ENCODE measurements at places on chromosomes 12 and 14.

GRCh38 chr12:104480826-104481440 lies 24.2 kb downstream of the CHST11 start:
- DNase-seq, result no peak

GRCh38 chr14:70114621-70115156 lies 74.1 kb downstream of the SLC8A3 start:
- no peak for DNase-seq

- no peak for DNase-seq
Measured at GRCh38 chr14:58801086-58801485, 163.3 kb downstream of the DACT1 start.

GRCh38 chr12:76919383-76920171 lies 40.8 kb upstream of the CSRP2 start:
- DNase-seq, result no peak

DNA sequence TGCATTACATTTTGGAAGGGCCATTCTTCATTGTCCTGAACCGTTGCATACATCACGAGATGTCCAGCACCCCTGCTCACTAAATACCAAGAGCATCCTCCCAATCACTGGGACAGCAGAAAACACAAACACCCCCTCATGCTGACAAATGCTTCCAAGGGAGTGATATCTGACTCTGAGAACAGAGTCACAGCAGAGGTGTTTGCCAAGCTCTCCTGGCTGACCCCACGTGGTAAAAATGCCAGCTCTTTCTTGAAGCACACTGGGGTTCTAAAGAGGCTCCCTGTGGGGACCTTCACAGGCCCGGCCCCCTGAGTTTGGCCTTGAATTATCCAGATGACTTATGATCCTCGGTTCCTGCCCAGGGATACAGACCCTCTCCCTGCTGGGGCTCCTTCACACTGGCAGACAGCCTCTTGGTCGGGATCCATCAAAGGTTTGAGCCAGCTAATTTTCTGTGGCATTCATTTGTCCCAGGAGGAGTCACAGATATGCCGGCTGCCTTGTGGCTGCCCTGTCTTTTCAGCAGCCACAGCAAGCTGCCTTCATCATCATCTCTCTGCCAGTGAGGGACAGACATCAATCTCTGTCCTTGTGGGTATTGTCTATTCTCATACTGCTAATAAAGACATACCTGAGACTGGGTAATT lies 43.1 kb upstream of the PSMC1 start:
- DNase-seq, result no peak

DNA sequence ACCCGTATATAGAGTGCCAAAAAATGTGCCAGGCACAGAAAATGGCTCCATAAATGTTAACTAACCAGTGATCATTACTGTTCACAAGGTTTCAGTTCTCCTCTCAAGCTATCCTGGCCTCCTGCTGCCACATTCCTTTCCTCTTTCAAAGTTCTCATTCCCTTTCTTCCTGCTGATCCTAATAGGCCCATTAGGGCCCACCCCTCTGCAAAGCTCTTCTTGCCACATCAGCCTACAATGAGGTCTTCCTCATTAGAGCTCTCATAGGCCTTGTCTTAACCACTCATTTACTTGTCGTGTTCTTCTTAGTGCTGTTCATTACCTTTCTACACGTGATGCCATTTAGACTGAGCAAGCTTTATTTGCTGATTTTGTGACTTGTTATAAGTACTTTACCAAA lies 40.5 kb downstream of the RPS29 start:
- DNase-seq, result no peak

GRCh38 chr14:31828946-31829868 lies 247.9 kb upstream of the ARHGAP5 start:
- DNase-seq, result no peak

DNA sequence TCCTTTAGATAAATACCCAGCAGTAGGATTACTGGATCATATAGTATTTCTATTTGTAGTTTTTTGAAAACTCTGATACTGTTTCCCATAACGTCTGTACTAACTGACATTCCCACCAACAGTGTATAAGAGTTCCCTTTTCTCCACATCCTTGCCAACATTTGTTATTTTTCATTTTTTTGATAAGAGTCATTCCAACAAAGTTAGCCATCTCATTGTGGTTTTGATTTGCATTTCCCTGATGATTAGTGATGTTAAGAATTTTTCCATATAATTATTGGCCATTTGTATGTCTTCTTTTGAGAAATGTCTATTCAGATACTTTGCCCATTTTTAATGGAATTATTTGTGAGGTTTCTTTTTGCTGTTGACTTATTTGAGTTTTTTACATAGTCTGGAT lies 486.0 kb downstream of the FLRT2 start:
- DNase-seq, result no peak

GRCh38 chr12:95131589-95132340 lies 58.3 kb upstream of the NR2C1 start:
- DNase-seq, result no peak

DNA sequence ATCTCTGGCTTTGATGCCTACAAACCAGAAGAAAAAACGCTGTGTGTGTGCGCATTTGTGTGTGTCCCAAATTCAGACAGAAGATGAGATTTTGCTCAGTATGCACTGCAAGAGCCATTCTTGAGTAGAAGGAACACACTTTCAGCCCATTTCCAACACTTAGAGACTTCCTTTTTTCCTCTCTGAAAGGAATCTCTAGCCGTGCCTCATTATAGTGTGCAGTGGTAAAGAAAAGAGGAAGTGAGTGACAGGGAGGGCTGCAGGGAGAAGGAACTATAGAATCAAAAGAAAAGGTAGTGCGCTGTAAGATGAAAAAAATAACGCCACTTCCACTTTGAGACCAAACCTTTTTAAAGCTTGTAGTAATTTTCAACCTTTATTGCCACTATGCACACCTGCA lies 1400.9 kb upstream of the FLRT2 start:
- no peak for DNase-seq

DNA sequence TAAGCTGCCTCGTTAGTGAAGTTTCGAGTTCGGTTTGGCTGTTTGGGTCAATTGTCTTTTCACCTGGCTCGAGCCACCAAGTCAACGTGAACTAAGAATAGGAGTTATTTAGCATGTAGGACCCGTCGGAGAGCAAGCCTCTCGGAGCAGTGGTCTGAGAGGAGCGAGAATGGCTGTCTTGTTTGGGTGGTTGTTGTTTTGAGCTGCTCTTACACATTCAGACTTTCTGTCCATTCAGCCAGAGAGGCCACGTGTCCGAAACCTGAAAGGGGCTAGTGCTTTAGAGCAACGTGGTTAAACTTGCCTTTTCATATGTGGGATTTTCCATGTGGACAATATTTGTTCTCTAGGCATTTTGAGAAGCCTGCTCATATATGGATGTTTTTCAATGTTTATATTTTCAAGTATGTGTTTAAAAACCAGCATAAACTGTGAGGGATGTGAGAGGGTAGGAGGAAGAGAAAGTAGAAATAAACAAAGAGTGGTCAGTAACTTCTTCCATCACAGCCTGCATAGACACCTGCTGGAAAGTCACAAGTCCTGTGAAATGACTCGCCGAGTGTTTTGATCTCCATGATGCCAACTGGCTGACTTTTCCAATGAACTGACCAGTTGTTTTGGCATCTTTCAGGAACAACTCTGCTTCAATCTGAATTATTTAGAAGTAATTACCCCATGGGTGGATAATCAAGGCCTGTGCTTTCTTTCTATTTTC lies 221.0 kb downstream of the ASCL1 start:
- DNase-seq, result no peak

- DNase-seq, result no peak
Measured at GRCh38 chr14:72711936-72712335, 182.0 kb downstream of the DPF3 start.

GRCh38 chr14:92863286-92864080 lies 59.5 kb upstream of the CHGA start:
- DNase-seq, result no peak

DNA sequence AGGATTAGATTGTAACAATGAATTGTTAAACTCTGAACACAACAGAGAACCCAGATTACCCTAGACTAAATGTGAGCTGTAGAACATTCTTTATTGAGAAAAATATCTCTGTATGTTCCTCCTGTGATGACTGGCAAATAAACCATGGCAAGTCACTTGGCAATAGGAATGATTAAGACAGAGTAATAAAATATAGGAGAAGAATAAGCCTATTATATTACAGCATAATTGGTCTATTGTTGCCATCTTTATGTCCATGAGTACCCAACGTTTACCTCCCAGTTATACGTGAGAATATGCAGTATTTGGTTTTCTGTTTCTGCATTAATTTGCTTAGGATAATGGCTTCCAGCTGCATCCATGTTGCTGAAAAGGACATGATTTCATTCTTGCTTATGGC lies 211.2 kb upstream of the AVPR1A start:
- no peak for DNase-seq

DNA sequence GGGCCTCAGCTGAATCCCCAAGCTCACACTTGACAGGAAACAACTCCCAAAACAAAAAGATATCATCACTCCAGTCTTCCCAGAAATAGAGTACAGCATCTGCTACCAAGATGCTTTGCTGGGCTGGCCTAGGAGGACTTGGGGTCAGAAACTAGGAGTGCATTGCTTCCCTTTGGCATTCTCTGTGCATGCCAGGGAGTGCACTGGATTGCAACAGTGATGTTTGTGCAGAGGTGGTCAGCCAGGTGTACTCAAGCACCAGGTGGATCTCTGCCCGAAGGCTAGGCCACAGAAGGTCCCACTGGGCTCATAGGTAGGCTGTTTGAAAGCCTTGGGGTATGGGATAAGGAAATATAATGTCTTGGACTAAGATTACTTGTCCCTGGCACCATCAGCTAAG lies 51.1 kb downstream of the RAB35 start:
- DNase-seq, result no peak

GRCh38 chr12:5509557-5509956 lies 77.6 kb downstream of the NTF3 start:
- no peak for DNase-seq

DNA sequence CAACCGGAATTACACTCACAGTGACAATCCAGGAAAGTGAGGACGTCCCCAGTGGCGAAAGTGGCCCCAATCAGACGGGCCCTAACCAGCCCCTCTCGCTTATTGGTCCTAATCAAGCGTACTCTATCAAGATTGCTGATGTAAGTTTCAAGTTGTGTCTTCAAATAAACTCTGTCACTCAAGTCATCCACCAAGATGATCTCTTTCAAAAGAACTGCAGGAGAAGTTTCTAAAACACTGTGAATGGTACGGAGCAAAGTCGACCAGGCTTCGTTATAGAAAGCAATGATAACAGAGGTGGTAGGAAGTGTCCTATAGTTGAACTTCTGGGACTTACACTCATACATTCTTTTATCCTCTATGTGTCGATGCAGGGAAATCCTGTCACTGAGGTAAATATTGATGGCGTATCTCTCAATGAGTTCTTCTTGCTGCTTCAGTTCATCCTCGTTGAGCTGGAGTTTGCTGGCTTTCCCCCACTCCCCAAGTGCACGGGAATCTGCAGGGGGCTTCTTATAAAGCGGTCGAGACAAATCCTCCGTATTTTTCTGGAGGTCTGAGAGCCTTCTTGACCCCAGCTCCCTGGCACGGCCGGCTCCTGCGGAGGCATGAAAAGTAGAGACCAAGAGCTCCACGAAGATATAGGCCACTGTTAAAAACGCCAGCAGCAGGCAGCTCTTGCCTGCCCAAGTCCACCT lies 604 bp downstream of the GALNT4 start:
- no peak for DNase-seq

Measured in cortex of kidney (tissue), 1 donor.